Stimulated activated CD4-positive, alpha-beta T cell treated with anti-CD3 and anti-CD28 coated beads, Interleukin-2, amount 100 ng/mL, for 4 hours (primary cell): ENCODE measurements at places on chromosomes 5 and 9.
A peak's percentile ranks its signal among the peaks of the same experiment; 100 is the strongest.

GRCh38 chr5:73668486-73669111 lies 42.6 kb downstream of the ARHGEF28 start:
- DNase-seq: no peak

- no peak for DNase-seq
These were observed 18.1 kb upstream of the PDCL start for GRCh38 chr9:122846371-122846940.

- no peak for DNase-seq
These were observed 14.5 kb downstream of the PCDH1 start for GRCh38 chr5:141863569-141864178.

DNA sequence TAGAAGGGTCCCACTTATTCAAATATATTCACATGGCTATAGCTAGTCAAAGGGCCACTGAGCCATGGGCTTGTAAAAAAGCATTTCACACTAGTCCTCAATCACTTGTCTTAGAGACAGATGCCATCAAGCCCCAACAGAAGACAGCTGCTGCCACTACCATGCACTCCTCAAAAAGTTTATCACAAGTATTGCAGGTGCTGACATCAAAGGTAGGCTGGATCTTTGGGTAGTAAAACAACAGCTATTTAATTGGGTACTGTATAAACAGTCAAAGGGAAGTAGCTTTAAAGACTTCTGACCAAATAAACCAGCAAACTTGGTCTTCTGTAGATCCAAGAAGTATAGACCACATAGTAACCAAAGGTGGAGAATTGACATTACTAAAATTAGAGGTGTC lies 59.2 kb upstream of the FER start:
- no peak for DNase-seq

- DNase-seq: no peak
These were observed 48.8 kb downstream of the DBH start for GRCh38 chr9:133684936-133685361.

GRCh38 chr5:14870337-14871213 lies 1.0 kb downstream of the ANKH start:
- DNase-seq: peak; percentile 60

- no peak for DNase-seq
These were observed 43.0 kb downstream of the PARP8 start for GRCh38 chr5:50709471-50709870.
